ENCODE measurements at places on chromosomes 2 and 18. TPM values are rescaled to one million over a fixed set of nuclear protein-coding genes. Genes with fewer than 3 reads are reported as not detected.

DNA sequence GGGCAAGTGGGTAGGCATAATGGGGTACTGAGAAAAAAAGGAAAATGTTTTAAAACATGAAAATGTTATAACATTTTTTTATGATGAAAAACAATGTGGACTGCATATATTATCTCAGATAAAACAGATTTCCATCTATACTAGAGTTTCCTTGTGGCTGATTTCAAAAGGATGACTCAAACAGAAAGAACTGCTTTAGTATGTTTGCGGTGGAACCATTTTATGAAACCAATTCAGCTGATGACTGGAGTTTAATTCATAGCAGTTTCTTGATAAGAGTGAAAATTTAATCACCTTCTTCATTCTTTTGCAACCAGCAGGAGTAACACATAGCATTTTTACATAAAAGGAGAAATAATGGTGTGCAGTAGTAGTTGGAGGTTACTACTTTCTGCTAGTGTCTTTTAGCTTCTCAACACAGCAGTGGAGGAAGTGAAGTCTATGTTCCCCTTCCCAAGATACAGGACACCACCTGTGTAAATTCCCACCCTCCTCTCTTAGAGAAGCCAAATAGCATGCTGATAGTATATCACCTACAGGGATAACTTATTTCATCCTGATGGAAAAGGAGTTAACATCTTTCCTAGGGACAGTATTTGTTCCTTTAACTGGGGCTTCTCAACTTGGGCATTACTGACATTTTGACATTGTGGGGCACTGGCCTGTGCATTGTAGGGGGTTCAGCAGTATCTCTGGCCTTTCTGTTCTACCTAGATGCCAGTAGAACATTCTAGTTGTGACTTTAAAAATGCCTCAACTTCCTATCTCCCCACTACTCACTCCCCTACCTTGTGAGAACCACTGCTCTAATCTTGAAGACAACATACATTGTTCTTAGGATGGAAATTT is 29.9 kb downstream of the PELI1 start:
- no peaks in the 10 kb centered on the region for H3K27me3 ChIP-seq
- H3K27ac ChIP-seq, result peak overlapping the region; percentile 28
- H3K4me1 ChIP-seq, result peaks cover 34% of the 10 kb centered on the region
- DNase-seq, result no peak

DNA sequence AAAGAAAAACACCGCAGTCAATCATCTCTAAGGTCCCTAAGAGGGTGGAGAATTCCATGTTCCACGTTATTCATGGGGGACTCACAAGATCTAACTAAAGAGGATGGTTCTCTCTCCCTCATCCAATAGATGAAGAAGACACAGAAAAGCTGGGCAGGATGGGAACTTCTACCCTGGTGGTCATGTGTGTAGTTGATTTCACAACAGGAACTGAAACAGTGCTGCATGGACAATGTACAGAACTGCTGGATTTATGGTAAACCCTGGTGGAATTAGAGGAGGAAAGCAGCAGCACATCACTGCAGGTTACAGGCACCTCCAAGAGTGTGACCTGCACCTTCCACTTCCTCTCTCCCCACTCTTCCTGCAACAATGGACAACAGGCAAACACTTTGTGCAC is 31.4 kb downstream of the FECH start:
- H3K27me3 ChIP-seq, result no peaks in the 10 kb centered on the region
- peaks cover 47% of the 10 kb centered on the region for H3K36me3 ChIP-seq

Gene PDE6D
- 33.1 TPM for total RNA-seq

DNA sequence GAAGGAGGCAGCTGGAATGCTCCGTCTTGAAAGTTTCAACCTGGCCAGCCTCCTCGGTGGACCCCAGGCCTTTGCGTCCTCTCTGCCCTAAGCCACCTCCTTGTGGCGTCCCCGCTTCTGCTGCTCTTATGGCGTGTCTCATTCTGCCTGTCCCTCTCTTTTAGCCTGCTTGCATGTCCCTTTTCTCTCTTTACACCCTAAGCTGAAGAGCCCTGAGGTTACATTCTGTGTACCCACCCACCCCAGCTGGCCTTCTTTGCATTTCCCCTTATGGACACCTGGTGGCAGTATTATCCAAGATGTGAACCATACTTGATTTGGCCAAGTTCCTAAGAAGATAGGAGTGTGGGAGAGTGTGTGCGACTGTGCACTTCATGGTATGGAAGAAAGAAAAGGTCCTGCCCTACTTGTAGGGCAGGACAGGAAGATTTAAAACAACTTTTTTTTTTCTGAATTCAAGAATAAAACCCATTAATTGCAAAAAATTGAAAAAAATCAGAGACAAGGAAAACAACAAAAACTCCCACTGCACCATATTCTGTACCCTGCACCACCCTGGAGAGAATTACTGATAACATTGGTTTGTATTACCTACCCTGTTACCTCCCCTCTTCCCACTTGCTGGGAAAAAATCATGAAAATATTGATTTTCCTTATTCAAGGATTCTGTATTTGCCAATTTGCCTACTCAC is 77.4 kb downstream of the DYSF start:
- H3K36me3 ChIP-seq, result no peaks in the 10 kb centered on the region
- peaks cover 43% of the 10 kb centered on the region for H3K27me3 ChIP-seq
- H3K27ac ChIP-seq, result no peak overlapping the region
- H3K4me3 ChIP-seq, result no peak overlapping the region

DNA sequence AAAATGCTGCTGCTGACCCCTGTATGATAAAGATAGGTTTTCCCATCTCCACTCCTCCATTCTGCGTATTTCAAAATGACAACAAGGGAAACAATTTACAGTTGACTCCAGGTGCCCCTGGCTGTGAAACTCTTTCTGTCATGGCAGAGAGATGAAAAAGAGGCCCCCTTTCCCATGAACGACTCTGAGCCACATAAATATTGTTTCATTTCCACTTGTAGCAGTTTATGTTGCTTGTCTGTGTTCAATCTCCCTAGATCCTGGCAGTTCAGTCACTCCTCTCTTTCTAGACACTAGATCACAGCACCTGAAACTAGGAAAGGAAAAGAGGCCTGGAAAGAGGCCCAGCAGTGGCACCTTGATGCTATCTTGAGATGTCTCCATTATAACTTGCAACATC is 121.0 kb upstream of the ZNF521 start:
- H3K27me3 ChIP-seq, result no peaks in the 10 kb centered on the region
- DNase-seq, result no peak
- no peak overlapping the region for H3K27ac ChIP-seq
- H3K36me3 ChIP-seq, result no peaks in the 10 kb centered on the region
- H3K4me3 ChIP-seq, result no peak overlapping the region
- H3K4me1 ChIP-seq, result no peaks in the 10 kb centered on the region

Data from T-cell (primary cell).